ENCODE measurements at places on chromosomes 5 and 9.

DNA sequence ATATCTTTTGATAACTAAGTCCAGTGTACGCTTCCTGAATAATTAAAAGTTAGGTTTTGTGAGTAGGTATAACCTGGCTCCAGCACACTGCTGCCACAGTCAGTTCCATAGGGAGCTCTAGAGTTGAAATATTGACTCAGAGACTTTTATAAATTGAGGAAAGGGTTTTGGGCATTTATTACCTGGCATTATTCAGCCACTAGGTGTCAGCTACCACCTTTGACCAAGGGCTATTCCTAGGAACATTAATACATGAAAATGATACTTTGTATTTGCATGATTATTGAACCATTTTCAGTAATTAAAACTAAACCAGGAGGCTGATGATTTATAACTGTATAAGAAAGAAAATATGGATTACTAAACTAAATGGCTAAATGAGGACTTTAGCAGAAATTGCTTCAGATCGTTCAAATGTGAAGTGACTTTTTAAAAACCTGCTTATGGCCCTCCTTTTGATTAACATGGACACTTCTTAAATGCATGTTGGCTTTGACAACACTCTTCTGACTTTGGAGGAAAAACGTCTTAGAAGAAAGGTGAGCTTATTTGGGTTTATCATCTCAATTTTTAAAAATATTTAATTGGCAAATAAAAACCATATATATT is 83.0 kb downstream of the SMC2 start:
- no peak for DNase-seq

- DNase-seq: peak; percentile 68
Measured at GRCh38 chr5:76601470-76601869, 21.7 kb downstream of the F2RL2 start.

GRCh38 chr5:130651440-130651839 is 513.6 kb downstream of the HINT1 start:
- DNase-seq: no peak

GRCh38 chr9:33868440-33868973 is 51.5 kb downstream of the UBE2R2 start:
- no peak for DNase-seq

GRCh38 chr9:136587145-136587943 is 41.5 kb upstream of the NOTCH1 start:
- DNase-seq: no peak

- no peak for DNase-seq
Measured at GRCh38 chr5:74765201-74765600, 1.7 kb downstream of the GFM2 start.

- DNase-seq: peak; percentile 77
Measured at GRCh38 chr5:134524272-134524825, 1.1 kb upstream of the JADE2 start.

GRCh38 chr5:2866662-2867372 is 115.3 kb upstream of the IRX2 start:
- DNase-seq: no peak

DNA sequence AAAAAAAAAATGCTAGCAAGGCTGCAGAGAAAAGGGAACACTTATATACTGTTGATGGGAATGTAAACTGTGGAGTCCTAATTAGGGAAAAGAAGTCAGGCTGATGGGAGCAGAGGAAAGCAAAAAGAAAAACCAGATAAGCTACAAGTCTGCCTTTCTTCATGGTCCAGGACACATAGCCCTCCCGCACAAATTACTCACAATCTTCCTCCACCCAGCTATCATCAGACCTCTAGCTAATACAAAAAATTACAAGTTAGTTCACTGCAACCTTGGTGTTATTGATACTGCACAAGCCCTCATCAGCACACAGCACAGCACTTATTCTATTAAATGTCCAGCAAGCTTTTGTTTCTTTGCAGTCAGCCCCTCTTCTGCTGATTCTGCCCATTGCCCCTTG is 186.0 kb upstream of the ADRA1B start:
- no peak for DNase-seq

- DNase-seq: no peak
Measured at GRCh38 chr9:21906881-21907280, 87.3 kb downstream of the CDKN2A start.

DNA sequence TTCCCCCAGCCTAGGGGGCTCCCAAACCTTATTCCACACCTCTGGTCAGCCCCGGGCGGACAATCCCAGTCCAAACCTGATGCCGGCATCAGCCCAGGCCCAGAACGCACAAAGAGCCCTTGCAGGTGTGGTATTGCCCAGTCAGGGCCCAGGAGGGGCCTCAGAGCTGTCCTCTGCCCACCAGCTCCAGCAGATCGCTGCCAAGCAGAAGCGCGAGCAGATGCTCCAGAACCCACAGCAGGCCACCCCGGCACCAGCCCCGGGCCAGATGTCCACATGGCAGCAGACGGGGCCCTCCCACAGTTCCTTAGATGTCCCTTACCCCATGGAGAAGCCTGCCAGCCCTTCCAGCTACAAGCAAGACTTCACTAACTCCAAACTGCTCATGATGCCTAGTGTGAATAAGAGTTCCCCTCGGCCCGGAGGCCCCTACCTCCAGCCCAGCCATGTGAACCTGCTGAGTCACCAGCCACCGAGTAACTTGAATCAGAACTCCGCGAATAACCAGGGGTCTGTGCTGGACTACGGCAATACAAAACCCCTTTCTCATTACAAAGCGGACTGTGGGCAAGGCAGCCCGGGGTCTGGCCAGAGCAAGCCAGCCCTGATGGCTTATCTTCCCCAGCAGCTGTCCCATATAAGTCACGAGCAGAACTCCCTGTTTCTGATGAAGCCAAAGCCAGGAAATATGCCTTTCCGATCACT is 27.6 kb upstream of the LTC4S start:
- no peak for DNase-seq

DNA sequence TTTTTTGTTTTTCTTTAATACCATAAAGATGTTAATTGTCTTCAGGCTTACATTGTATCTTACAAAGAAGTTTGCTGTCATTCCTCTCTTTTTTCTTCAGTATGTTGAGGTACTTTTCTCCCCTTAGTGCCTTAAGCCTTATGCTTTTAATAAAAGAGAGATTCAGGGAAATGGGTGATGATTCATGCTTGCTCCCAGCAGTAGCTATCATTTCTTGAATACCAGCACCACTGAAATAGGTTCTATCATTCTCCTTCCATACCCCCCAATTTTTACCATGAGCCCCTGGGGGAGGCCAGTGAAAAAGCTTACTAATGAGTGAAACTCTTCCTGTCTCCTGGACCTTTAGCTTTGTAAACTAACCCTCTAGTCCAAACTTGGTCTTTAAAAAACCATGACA is 165.0 kb downstream of the FBXL7 start:
- no peak for DNase-seq

DNA sequence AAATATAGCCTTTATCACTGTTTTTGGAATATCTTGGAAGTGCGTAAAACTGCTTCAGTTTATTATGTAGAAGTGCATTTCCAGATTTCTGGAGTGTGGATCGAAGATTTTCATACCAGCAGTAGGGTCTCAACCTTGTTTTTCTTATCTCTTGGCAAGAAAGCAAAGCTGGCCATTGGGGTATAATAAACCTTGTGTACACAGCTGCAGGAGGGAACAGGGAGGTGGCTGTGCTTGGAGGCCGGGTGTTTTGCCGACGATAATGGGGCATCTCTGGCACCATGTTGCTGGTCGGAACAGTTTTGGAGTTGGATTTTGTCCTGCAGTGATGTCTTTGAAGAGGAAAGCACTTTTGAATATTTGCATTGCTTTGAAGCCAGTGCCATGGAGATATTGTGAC is 308.8 kb upstream of the DMRT1 start:
- DNase-seq: no peak

- no peak for DNase-seq
Measured at GRCh38 chr9:123710299-123710698, 219.6 kb downstream of the DENND1A start.

DNA sequence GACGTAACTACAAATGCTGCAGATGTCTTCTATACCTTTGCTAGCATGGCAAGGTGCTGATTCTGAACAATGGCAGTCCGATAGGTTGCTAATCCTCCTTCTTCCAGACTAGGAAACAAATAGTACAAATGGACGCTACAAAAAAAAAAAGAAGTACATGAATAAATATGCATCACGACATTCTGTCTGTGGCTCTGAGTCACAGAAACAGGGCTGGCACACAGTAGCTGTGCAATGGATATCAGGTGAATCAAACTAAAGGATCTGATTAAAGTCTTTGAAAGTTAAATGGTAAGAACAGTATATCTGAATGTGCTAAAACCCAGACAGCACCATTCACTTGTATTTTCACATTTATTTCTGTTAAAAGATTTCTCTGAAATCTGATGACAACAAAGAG is 96.2 kb downstream of the DROSHA start:
- DNase-seq: no peak

DNA sequence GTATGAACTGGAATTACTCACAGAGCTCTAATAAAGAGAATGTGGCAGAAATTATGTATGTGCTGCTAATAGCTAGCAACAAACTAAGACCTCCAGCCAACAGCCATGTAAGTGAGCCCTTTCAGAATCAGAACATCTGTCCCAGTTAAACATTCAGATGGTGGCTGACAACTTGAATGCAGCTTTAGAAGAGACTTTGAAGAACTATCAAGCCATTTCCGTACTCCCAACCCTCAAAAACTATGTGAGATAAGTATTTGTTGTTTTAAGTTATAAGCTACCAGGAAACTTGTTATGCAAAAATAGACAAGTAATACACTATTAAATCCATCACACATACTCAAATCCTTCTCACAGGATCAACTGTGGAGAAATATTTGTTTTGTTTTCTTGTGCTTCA is 205.2 kb upstream of the EDIL3 start:
- no peak for DNase-seq
